Upper lobe of right lung (tissue), 1 donor: ENCODE measurements at places on chromosomes 2 and 18. TPM values are rescaled to one million over a fixed set of nuclear protein-coding genes. Genes with fewer than 3 reads are reported as not detected.

TMEM178A gene
- 9.5 TPM for total RNA-seq

ITPRIPL1 gene
- total RNA-seq: 1.3 TPM

IL1RL1 gene
- total RNA-seq: 46.5 TPM

CROCC2 gene
- 0.26 TPM for total RNA-seq

DNA sequence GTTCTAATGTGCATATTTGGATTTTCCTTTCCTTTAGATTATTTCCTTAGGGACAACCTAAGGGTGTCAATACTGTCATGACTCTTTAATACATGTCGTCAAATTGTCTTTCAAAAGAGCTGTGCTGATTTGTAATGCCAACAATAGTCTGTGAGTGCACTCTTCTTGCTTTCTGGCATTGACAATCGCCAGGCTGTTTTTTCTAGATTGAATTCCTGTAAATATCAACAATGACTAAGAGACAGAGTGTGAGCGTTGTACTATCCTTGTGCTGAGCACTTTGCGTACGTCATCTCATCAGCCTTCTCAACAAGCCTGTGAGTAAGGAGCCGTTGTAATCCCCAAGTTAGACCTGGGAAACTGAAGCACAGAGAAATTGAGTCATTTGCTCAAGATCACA is 96.0 kb downstream of the ACOXL start:
- DNase-seq: no peak

DNA sequence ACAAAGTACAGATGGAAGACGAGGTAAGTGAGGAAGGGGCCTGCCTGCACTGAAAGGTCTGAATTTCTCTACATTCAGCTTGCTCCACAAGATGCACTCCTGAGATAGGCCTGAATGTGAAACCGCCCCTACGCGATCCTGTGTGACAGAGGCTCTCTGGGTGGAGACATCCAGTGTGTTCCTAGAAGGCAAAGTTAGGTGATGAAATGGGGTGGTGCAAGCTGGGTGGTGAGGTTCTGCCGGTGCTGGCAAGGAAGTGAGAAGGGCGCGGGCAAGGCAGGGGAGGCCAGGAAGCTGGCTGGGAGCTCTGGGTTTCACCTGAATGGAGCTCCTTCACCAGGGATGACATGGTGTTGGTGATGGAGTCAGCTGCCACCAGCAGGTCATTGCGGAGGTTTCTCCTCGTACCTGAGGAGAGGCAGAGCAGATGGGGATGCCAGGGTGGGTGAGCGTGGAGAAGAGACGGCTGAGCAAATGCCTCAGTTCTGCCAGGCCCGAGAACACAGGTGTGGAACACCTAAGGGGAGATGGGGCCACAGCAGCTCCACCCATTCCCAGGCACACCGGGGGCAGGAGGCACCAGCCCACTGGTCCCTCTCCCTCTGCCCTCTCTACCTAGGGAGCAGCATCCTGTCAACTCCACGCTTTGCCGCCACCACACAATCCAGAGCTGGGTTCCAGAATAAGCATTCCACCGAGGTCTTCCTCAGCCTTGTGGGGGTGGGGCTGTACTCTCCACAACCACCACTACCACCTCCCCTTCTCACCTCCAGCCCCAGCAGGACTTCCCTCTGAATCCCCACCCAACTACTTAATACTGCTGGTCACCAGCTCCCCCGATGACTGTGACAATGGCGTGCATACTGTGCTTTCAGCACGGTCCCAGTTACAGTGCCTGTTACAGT is 45.5 kb upstream of the DNMT3A start:
- DNase-seq: peak; percentile 57

GRCh38 chr18:2939317-2939716 is 73.6 kb downstream of the LPIN2 start:
- peak; percentile 72 for DNase-seq

DNA sequence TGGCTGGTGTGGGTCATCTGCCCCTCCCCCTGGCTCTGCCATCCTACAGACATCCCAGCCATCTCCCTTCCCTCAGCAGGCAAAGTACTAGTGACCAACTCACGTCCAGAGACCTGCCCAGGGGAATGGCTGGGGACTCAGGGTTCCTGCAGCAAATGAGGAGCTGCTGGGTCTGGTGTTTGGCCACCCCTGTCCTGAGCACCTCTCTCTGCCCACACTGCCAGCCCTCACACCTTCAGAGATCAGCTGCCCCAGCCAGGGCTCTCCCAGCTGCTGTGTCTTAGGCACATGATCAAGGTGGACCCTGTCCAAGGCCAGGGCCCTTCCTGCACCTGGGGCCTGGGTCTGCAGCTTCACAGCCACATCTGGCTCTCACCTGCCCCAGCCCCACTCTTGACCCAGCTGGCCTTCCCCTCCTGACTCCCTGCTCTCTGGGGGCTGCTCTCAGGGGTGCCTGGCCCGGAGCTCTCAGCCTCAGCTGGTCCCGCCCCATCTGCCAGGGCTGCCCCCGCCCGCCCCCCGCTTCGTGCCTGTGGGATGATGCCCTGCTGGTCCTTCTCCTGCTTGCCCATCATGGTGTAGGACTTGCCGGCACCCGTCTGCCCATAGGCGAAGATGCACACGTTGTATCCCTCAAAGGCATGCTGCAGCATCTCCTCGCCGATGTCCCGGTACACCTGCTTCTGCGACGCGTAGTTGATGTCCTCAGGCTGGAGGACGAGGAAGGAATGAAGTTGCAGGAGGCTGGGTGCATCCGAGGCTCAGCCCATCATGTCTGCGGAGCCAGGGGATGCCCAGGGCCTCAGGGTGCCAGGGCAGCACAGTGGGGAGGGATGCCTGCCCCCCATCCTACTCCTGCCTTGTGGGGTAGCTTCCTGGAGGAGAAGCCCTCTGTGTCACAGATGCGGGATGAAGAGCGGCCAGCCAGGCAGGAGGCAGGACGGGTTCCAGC is 32.2 kb downstream of the KIF1A start:
- peak; percentile 56 for DNase-seq
